ENCODE measurements at places on chromosomes 12 and 14.

DNA sequence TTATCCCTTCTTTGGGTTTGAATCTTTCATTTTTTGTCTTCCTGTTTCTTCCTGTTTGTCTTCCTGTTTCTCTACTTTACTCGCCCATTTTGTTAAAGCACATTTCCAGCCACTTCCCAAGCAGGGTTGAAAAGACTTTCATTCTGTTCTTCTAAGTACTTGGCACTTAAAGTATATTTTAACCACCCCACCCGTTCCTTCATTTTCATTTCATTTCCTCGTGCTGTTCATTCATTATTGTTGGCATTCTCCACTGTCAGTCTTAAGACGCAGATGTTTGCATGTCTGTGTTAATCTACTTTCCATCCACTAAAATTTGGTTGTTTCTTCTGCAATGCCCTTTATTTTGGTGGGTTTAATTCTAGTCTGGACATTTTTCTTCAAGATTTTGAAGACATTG is 49.0 kb downstream of the SUDS3 start:
- DNase-seq = no peak

GRCh38 chr14:56183631-56184157 is 65.5 kb downstream of the PELI2 start:
- DNase-seq = no peak

DNA sequence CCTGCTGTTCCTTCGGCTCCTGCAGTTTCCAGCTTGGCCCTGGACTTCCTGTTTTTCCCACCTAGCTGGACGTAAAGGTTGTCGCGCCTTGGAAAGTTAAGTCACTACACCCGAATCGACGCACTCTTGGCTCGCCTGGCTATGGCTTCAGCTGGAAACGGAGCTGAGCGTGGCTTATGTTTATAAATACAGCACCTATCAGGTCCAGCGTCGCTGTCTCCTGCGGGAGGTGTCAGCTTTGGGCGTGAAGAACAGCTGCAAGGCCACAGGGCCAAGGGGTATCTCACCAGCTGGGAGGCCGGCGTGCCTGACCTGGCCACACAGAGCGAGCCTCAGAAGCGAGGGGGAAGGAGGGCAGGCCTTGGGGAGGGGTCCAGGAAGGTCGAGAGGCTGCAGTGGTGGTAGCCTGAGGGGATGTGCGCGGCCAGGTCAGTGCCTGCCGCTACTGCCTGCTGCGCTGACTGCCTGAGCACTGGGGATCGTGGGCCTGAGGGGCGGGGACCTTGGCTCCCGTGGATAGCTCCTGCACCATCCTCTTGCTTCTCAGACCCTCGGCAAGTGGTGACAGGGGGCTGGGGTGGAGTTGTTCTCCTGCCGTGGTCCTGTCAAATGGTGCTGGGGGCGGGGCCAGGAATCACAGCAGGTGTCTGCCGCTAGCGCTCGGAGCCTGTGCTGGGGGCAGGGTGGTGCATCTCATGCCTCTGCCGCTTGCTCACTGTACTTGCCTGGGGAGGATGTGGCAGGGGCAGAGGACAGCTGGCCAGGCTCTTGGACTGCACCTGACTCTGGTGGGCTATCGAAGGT is 12.5 kb downstream of the PACS2 start:
- no peak for DNase-seq

DNA sequence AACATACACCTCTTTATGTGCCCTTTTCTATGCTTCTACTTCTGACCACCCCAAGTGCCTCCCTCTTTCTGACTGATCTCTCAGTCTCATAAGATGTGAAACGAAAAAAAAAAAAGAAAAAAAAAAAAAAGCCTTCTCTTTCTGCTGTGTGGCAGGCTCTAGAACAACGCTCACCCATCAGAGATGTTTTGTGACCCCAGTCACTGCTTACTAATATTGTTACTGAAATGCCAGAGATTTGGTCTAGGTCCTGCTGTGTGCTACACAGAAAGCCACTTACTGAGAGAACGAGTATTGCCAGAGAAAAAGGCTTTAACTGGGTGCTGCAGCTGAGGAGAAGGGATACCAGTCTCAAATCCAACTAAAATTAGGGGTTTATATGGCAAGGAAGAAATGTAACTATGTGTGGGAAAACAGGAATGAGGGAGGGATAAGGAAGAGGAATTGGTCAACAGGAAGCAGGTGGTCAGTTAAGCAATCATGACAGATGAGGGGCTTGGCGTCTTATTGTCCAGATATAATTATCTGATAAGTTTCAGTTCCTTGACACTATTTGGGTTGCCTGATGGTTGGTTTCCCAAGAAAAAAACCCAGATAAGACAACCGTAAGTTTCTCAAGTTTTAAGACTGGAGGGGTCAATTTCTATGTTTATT is 149.0 kb downstream of the NAV3 start:
- DNase-seq = no peak

DNA sequence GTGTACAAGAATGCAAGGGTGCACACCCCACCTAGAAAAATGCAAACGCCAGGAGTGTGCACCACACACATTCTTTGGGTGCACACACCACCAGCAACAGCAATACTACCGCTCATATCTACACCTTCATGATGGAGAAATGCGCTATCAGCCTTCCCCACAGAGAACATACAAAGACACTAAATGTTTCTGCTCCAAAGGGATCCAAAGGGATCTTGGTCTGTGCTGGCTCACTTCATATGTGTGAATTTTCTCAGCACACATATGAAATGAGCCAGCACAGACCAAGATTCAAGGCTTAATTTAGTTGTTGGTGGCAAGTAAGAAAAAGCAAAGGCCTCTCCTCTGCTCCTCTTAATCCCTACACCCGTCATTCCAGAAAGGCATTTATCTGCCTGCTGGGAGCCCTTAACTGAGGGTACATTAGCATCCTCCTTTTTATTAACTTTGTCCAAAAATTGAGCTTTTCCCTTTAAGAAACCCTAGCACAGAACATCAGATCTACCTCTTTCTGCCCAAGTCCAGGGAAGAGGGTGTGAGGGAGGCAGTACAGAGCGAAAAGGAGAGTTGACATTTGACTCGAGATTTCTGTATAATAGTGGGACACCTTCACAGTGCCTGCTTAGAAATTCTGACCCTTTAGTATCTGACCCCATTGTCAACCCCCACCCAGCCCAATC is 8.3 kb downstream of the BMP4 start:
- no peak for DNase-seq
